ENCODE measurements at places on chromosomes 5 and 9. TPM values are rescaled to one million over a fixed set of nuclear protein-coding genes. Genes with fewer than 3 reads are reported as not detected.

DNA sequence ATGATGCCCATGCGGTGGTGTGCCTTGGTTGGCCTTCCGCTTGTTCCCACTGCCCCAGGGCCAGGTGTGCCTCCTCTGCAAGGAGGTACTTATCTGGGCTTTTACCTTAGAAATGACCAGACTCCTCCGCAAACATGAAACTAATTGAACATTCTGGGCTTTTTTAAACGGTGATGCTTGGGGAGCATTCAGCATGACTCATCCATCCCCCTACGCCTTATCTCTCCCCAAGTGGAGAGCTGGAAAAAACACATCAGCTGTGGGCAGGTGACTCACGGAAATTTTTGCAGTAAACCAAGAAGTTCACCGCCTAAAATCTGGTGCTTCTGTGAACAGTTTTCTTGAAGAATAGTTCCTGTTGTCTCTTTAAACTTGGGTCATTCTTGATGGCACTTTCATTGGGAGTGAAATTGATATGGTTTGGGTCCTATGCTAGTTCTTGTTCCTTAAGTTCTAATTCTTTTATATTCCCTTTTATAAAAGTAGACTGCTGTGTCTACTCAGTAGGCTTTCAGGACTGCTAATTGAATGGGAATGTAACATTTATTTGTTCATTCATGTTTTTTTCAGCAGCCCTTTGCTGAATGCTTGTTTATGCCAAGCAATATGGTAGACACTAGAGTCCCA, 39.6 kb downstream of the SFXN1 start:
- DNase-seq = no peak

- no peak for DNase-seq
Observed at GRCh38 chr9:104745852-104746251, 1.6 kb upstream of the NIPSNAP3A start.

DNA sequence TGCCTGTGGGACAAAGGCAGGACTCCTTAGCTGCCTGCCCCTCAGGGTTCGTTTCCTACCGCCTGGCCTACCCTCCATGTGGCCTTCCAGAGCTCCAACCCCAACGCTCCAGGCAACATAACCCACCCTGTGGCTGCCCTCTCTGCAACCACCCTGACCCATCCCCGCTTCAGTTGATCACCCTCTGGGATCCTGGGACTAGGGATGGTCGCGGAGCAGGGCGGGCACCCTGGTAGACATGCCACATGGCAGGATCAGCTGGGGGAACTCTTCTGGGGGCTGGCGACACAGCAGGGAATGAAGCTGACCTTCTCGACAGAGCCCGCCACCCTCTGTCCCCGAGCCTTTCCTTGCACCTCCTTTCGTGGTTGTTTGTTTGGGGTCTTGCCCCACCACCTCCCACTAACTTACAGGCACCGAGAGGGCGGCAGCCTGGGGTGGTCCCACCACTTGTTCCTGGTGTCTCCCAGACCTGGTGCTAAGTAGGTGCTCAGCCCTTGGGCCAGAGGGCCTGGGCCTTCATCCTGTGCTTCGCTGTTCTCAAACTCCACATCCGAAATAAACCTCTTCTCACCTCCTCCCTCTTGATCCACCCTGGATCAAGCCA, 243.1 kb downstream of the PBX3 start:
- DNase-seq = no peak

GRCh38 chr5:170523142-170523551, 19.3 kb downstream of the KCNIP1 start:
- DNase-seq = no peak

Gene C9orf153
- 0.36 TPM for total RNA-seq

All from ureter (tissue), 1 donor.